PC-3 (cell line): ENCODE measurements at places on chromosomes 1 and 21.

DNA sequence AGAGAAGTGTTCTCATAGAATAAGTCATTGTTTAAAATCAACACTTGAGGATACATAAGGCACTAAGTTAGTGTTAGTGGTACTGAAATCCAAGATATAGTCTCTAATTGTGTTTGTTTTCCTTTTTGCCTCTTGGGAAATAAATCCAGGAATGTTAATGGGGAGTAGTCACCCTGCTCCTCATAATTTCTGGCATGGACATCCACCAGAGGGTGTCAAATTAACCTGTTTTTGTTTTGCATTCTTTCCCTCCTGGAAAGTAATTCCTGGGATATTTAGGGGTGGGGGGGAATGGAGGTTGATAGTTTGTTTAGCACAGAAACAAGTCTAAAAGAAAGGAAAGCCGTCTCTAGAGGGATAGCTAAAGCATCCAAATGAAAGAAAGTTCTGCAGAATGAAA is 87.8 kb upstream of the MAP1LC3C start:
- no peak overlapping the region for H3K27ac ChIP-seq
- H3K4me1 ChIP-seq, result no peaks in the 10 kb centered on the region
- no peak for DNase-seq
- peaks cover 98% of the 10 kb centered on the region for H3K27me3 ChIP-seq
- H3K36me3 ChIP-seq, result no peaks in the 10 kb centered on the region

DNA sequence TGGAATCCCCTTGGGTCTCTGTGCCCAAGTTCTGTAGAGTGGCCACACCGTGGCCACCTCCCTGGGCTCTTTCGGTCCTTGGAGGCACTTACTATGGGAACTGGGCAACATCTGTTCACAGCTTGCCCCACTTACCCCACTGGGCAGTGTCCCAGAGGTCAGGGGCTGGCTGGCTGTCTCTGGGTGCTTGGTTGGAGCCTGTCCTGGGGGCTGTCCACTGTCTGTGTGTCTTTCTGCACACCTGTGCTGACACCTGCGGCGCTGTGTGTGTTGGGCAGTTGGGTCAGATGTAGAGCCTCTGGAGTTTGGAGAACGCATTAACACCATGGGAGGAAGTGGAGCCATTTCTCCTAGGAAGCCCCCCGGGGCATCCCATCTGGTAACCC is 1.3 kb upstream of the TMEM54 start:
- no peak for DNase-seq
- H3K36me3 ChIP-seq, result no peaks in the 10 kb centered on the region
- H3K4me3 ChIP-seq, result no peak overlapping the region

DNA sequence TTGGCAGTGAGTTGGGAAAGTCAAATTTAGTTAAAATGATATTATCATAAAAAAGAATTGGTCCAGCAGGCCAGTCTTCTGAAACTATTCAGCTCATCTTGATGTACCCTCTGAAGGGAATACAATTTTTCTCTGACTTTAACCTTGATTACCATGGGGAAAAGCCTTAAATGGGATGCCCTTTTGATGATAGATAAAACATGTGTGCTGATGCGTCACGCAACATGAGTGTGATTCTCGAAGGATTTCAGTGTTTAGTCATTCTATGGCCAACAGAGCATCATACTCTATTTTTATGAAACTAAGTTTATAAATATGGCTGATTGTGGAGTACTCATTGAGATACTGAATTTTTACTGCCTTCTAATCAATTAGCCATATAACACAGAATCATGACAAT is 171.5 kb downstream of the ZNF281 start:
- no peak overlapping the region for H3K27ac ChIP-seq
- peaks cover 21% of the 10 kb centered on the region for H3K4me1 ChIP-seq
- no peak for DNase-seq
- H3K36me3 ChIP-seq, result no peaks in the 10 kb centered on the region
- H3K27me3 ChIP-seq, result no peaks in the 10 kb centered on the region
- H3K4me3 ChIP-seq, result no peak overlapping the region

DNA sequence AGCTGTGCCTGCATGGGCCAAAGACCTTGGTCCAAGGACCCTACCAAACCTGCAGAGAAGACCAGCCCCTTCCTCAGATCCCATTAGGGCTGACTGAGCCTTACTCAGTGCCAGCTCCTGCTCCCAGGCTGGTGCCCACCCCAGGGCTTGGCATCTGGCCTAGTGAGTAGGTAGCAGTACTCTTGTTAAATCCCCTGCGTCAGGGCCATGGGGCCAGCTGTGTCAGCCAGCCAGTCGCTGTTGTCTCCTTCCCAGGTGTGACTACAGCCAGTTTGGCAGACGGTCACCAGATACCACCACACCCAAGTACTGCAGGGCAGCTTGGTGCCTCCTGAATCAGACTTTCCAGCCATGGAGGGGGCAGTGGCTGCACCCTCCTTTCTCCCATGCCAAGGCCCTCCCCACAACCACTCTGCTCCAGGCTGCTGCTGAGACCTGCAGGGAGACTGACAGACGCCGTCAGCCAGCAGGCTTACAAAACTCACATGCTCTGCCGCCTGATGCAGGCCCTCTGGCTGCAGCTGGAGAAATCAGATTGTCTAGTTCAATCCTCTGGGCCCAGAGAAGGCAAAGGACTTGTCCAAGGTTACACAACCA is 3.0 kb downstream of the TENT5B start:
- H3K4me3 ChIP-seq, result peak overlapping the region; percentile 60; the same call in 1 of the 2 replicates
- peak; percentile 95 for DNase-seq
- H3K4me1 ChIP-seq, result peaks cover 64% of the 10 kb centered on the region
- H3K27ac ChIP-seq, result peak overlapping the region; percentile 90
- H3K27me3 ChIP-seq, result no peaks in the 10 kb centered on the region

DNA sequence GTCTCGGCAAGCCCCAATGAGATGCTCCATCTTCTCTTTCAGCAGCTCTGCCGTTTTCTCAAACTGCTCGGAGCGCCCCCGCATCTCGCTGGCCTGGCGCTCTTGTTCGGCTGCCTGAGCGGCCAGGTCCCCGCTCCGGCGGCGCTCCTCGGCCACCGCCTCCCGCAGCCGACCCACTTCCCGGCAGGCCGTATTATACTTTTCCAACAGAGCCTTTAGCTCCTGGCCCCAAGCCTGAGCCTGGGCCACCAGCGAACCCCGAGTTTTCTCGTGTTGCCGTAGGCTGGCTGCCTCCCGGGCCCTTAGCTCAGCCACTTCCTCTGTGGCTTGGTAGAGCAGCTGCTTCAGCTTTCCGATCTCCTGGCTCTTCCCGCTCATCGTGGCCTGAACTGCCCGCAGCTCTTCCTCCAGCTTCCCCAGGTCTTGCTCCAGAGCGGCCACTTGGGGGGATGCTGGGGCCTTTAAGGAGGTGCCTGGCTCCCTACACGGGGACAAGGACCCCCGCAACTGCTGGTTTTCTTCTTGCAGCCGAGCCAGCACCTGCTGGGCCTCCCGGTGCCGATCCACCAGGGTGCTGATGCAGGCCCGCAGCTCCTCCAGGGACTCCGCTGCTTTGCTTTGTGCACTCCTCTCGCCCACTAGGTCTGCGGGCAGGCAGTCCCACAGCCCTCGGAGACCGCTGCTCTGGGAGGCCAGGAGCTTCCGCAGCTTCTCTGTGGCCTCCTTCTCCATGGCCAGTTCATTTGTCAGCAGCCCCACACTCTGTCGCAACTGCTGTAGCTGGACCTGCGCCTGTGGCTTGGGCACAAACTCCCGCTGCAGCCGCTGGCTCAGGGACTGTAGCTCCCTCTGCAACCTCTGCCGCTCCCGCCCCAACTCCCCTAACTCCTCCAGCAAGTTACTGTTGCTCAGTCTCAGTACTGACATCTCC is 13.4 kb upstream of the PIAS3 start:
- H3K27me3 ChIP-seq, result no peaks in the 10 kb centered on the region
- no peak overlapping the region for H3K27ac ChIP-seq
- no peaks in the 10 kb centered on the region for H3K4me1 ChIP-seq
- no peak overlapping the region for H3K4me3 ChIP-seq
